ENCODE measurements at places on chromosomes 4 and X.

- DNase-seq, result no peak
Observed at GRCh38 chrX:115364670-115365069, 75.2 kb downstream of the LUZP4 start.

DNA sequence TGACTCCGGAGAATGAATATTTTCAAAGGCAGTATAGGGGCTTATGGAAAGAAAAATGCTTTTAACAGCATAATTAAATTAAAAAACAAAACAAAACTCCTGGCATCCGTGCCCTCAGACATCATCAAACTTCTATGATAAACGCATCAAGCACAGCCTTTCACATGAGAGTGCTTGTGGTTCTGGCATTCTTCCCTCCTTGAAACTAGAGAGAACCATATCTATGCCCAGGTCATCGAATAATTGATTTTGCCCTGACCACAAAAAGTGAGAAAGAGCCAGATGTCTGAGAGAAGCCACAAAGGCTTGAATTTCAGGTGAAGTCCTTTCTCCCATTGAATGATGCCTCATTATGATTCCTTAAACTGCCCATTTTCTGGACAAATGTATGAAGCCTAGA is 286.8 kb downstream of the CBLL2 start:
- no peak for DNase-seq

GRCh38 chrX:37918168-37918567 is 70.8 kb upstream of the DYNLT3 start:
- DNase-seq, result no peak

- DNase-seq, result no peak
Observed at GRCh38 chrX:68571610-68572311, 72.9 kb downstream of the YIPF6 start.
